ENCODE measurements at places on chromosomes 4 and X.

DNA sequence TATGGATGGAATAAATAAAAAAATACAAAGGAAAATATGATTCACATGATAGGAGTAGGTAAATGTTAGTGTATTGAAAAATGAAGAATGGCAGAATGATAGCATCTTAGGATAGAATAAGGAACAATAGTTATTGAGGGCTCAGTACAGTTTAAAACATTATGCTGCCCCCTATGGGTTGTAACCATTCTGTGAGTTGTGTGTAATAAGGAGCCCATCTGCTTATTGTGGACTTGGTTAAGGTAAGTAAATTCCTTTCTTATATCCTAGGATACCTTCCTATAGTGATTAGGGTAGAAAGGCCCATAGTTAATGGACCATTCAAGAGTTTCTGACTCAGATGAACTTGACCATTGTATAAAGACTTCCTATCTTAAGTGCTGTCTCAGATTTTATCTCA lies 195.8 kb downstream of the PDHA2 start:
- no peak for DNase-seq

GRCh38 chr4:108215055-108215454 lies 46.3 kb upstream of the LEF1 start:
- no peak for DNase-seq

GRCh38 chrX:76253432-76253831 lies 80.6 kb downstream of the PBDC1 start:
- DNase-seq, result peak; percentile 17

GRCh38 chr4:105710012-105710600 lies 1.5 kb downstream of the GSTCD start:
- DNase-seq, result no peak

GRCh38 chr4:84920617-84921016 lies 45.9 kb downstream of the WDFY3 start:
- DNase-seq, result no peak

DNA sequence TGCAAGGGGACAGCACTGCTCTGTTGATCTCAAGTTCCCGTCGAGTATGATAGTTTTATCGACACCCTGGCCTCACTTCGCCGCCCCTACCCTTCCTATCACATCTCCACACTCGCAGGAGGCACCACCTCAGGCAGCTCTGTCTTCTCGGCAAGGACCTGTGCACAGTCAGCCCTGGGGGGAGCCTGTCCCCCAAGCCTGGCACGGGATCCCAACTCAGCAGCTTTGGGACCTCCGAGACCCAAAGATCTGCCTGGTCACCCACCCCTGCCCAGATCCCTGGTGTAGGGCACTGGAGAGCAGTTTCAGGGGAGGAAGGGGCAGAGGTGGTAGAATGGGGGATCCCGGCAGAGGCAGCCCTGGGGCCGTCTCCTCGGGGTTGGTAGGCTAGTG lies 18.0 kb upstream of the UBA1 start:
- DNase-seq, result no peak

DNA sequence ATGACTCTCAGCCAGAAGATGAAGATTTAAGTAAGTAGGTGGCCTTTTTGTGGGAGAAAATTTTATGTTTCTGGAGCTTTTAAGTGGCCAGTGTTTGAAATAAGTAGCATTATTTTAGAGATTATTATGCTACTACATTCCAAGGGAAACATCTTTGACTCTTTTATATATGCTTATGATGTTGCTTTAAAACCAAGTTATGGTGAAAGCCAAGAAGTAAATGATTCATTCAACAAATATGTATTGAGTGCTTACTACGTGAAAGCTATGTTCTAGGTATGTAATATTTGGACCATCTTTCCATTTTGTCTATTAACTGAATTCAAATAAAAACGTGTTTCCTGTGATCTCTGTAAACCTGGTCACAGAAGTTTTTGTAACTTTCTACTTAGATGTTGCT lies 58.3 kb downstream of the ZFX start:
- no peak for DNase-seq

DNA sequence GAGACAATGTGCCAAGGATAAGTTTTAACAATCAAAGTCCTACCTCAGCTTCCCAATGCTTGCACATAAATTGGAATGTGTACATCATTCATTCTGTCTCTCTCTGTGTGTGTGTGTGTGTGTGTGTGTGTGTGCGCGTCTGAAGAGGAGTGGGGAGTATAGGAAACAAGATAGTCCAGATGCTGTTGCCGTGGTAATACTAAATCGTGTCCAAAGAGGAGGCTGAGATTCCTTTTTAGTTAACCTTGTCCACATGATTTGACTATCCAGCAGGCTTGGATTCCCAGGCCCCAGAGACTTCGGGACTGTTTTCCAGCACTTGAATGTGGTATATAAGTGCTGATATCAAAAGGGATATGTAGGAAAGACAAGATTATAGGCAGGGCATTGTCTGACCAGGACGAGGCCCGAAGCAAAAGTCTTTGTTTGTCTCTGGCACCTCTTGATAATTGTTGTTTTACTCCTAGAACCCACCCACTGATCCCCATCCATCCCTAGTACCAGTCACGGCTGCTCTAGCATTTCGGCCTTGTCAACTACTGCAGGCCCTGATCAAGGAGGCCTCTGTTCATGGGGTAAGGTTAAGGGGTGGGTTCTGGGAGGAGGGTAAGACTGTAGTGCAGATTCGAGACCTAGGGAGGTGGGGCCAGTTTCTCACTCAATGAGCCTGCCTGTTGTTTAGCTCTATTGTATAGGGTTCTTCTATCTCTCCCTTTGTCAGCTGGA lies 3.9 kb downstream of the PLP1 start:
- no peak for DNase-seq

DNA sequence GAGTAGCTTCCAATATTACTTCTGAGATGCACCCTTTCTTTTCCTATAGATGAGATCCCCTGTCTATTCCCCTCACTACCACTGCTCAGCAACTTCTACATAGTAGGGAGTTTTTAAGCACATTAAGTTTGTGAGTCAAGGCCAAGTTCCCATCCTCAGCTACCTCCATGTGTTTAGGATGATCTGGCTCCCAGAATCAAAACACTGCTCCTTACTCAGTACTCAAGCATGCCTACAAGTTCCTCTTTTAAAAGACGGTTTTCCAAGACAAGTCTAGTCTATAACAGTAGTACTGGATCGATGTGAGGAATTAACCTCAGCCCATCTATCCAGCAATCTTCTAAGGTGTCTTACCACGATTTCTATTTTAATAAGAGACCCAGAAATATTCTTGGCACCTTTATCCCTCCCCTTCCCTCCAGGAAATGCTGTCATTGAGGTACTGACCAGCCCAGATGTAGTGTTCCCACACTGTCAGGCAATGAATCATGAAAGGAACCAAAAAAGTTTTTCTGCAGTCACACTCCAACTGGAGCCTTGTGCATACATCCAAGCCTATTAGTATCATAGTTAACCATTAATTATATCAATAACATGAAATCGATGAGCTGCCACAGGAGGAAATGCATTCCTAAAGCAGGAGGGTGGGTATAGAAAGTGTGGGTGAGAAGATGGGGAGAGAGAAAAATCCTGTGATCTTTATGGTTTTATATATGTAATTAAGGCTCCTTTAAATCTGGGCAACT lies 29.6 kb downstream of the AREG start:
- no peak for DNase-seq

DNA sequence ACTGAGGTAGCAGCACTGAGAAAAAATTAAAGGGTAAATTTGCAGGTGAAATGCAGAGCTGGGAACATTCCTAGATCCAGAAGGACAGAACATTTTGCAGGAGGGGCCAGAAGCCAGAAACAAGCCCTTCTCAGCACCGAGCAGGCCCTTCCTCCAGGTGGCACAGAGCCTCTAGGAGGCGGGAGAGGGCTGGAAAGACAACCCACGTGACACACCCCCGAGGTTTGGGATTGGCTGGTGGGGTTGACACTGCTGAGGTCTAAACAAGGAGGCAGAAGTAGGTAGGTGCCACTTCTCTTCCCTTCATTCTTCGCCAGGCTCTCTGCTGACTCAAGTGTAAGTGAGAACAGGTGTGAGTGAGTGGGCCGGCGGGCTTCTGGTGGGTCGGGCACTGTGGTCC lies at the start of gene PAGE4:
PAGE4 (plus strand) TSS at position 288 of the 400 bp plus-strand sequence. CDS start 1,126 bp downstream, outside the sequence.
- no peak for DNase-seq

DNA sequence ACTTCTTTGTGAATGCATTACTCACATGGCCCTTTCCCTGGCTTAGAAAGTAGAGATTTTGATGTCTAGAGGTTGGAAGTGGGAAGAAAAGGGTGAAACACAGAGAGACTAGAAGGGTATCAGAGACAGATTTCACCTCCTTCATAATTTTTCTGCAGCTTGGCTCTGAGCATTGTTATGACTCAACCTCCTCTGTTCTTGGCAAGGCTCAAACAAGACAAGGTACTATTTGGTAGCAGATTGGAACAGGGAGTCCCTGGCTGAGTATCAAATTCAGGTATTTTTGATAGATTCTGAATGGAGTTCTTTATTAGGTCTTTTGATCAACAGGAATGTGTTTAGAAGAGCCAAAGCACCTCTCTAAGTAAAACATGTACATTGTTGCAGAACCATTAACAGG lies 146.3 kb upstream of the CHRDL1 start:
- DNase-seq, result no peak

GRCh38 chr4:166315721-166316467 lies 442.9 kb downstream of the TLL1 start:
- DNase-seq, result no peak

DNA sequence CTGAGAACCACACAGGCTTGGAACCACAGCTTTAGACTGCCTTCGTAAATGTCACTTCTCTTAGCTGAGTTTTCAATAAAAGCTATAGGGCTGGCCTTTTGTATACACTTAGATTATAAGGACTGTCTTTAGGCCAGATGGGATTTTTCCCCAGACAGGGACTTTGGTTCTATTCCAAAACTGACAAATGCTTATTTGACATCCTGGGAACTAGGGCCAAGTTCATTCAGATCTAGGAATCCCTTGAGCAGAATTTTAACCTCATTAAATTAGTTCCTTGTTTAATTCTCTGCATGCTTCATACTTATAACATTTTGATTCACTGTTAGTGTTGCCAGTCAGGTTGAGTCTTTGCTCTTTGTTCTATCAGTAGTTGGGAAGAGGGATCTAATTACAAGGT lies 23.1 kb downstream of the ZRSR2 start:
- DNase-seq, result no peak

DNA sequence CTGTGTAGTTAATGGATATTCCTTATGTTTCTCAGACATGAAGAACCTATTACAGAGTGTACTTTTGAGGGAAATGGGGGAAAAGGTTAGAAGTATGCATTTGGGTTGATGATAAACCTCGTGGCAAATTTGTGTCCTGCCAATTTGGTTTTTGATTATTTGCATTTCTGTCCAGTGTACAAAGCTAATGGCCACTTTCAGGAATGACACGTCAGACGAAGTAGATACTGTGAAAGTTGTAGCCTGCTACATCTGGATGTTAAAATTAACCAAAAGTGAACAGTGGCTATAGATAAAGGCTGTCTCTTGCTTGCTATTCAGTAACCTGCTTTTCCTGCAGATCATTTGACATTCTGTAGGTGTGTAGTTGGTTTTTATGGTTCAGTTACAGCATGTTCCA lies 1.0 kb downstream of the PRDX4 start:
- no peak for DNase-seq

DNA sequence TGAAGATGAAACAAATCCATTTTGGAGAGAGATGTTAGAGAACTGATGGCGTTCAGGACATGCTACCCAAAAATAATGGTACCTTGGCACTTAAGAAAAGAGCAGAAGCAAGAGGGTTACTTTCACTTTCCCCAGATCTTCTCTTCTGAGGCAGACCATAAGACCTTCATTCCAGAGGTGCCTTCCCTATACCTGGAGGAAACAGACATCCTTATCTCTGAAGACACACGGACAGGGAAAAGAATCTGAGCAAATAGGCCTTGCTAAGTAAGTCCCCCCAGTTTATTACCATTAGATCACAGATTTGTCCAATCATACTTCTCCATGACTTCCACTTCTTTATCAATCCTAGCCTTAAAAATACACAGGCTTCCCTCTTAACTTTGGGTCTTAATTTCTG lies 2.0 kb upstream of the FGF2 start:
- DNase-seq, result no peak

DNA sequence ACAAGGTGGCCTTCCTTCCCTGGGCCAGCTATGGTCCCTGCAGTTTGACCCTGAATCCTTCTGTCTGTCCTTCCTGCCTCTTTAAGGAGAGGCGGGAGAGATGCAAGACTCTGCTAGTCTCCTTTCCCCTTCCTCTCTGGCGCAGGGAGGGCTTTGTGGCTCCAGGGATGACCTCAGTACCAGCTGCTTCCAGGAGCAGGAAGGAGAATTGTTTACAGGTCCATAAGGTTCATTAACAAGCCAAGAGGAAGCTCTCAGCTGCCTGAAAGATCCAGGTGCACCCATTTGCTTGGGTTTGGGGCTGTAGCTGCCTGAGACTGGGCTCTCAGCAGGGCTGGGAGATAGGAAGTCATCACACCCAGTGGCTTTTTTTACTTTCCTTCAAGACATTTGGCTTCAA lies 4.0 kb upstream of the FATE1 start:
- no peak for DNase-seq
